Retina (tissue), 1 donor: ENCODE measurements at places on chromosomes 3 and 15.
A peak's percentile ranks its signal among the peaks of the same experiment; 100 is the strongest.

DNA sequence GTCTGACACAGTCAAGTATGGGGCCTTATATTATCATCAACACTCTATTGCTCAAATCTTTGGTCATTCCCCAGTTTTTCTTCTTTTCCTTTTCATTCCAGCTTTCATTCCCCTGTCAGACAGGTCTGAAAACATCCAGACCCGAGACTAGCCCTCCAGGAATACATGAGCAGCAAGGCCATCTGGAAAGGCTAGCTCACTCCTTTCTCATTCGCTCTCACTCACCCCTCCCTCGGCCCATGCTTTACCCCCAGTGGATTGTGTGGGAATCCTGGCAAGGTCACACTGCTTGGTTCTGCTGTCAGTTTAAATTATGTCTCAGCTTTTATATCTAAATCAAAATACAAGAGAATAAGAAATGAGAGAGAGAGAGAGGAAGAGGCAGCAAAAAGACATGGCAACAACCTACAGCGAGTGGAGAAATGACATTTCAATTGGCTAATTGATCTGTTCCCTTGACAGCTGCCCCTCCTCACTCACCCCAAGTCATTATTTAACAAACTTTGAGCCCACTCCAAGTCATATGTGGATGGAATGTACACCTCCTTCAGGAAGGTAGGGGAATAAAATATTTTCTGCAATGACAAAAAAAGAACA is 962.2 kb downstream of the TUSC7 start:
- DNase-seq, result peak; percentile 80

GRCh38 chr3:78940626-78941025 is 827.2 kb downstream of the ROBO1 start:
- no peak for DNase-seq

GRCh38 chr3:8458238-8458661 is 43.4 kb upstream of the LMCD1 start:
- DNase-seq, result no peak

DNA sequence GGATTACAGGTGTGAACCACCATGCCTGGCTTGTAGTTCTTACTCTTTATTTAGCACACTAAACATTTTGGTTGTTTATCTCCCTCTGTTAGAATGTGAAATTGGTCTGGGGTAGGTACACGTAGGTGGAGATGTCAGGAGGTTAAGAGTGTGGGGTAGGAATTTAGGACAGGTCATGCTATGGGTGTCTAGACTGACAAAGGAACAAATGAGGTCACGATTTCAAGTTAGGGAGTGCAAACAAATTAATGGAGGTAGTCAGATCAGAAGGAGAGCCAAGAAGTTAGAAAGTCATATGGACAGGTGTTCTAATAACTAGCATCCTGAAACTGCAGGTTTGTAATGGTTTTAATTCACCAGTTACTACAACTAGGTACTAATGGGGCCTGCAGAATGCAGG is 19.8 kb downstream of the CDV3 start:
- no peak for DNase-seq

- no peak for DNase-seq
Observed at GRCh38 chr15:43552256-43552655, 34.8 kb downstream of the MAP1A start.

DNA sequence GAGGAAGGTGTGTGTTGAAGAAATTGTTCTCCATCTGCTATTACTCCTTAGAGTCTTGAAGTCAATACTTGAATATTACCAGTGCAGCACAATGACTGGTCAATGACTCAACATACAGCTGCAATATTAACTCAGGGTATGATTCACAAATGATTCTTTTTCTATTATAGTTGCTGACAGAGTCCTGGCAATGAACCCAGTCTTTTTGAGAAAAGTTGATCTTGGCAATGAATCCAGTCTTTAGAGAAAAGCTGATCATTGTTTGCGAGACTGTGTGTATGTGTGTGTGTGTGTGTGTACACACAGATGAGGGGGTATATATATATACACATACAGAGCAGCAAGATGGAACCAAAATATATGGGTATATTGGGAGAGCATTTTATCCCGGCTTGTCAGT is 315.1 kb downstream of the ZNF385D start:
- DNase-seq, result no peak

GRCh38 chr3:20516311-20516710 is 330.3 kb upstream of the SGO1 start:
- DNase-seq, result no peak

GRCh38 chr15:80561500-80561899 is 133.6 kb upstream of the ABHD17C start:
- DNase-seq, result no peak

GRCh38 chr3:106049821-106050220 is 181.0 kb upstream of the CBLB start:
- DNase-seq, result no peak

- no peak for DNase-seq
Observed at GRCh38 chr15:96720251-96720650, 389.8 kb downstream of the NR2F2 start.
